ENCODE measurements at places on chromosomes 2 and 18.

DNA sequence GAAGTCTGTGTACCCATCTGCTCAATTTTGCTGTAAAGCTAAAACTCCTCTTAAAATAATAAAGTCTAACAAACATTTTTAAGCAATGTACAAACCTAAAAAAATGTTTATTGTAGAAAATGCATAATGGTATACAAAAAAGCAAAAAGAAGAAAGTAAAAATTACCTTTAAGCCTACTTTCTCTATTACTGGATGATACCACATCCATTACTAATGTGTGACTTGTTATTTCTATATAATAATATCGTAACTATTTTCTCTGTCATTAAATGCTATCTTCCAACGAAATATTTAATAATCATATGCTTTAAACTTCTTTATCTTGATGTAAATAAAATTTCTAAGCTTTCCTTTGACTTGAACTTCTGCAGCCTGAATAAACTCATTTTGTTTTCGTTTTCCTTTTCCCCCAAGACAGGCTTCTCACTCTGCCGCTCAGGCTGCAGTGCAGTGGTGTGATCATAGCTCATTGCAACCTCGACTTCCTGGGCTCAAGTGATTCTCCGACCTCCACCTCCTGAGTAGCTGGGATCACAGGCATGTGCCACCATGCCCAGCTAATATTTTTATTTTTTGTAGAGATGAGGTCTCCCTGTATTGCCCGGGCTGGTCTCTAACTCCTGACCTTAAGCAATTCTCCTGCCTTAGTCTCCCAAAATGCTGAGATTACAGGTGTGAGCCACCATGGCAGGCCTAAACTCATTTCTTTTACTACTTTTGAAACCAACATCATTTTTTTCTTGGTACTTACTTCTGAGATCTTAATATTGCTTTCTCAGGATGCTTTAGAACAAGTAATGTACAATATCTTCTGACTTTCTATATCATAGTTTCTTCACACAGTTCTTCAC, 18.1 kb upstream of the DNAH7 start:
- DNase-seq, result no peak

DNA sequence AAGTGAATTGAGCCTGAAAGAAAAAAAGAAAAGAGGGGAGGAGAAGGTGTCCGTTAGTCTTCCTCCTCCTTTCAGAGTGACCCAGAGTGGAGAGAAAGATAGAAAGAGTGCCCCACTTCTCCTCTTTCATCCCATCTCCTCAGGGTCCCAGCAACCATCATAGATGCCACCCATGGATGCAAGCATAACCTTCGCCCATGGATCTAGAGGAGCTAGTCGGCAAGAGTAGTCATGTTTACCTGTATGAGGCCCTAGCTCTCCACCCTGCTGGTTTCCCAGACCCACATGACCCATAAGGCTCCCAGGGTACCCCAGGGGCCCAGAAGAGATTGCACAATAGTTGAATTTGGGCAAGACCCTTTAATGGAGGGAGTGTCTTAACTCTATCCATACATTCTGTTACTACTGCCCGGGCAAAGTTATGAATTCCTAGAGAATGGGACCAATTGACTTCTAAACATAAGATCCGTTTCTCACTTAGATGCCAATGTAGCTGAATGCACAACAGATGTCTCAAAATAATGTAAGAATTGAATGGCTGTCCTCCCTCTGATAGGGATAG, 56.1 kb upstream of the CDCA7 start:
- DNase-seq, result no peak

DNA sequence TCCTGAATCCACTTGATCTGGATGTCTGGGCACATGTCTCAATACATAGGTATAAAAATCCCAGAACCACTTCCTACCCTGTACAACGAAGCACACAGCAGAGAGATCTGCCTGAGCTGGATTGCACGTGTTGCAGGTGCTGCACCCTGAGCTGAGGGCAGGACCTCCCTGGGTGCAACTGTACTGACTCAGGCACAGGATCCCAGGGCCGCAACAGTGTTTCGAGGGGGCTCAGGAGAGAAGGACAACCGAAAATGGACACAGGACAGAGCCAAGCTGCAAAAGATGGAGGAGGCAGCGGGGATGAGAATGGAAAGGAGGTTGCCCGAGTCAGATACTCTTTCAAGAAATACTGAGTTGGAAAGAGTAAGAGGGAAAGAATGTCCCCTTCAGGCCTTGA, 354.1 kb downstream of the EIPR1 start:
- no peak for DNase-seq

GRCh38 chr2:100832885-100833284, 12.9 kb downstream of the NPAS2 start:
- no peak for DNase-seq

GRCh38 chr2:217402761-217403383, 543.0 kb upstream of the TNP1 start:
- no peak for DNase-seq

DNA sequence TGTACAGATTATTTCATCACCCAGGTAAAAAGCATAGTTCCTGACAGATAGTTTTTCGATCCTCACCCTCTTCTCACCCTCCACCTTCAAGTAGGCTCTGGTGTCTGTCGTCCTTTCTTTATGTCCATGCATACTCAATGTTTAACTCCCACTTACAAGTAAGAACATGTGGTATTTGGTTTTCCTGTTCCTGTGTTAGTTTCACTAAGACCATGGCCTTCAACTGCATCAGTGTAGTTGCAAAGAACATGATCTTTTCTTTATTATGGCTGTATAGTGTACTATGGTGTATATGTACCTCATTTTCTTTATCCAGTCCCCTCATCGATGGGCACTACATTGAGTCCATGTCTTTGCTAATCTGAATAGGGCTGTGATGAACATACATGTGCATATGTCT, 184.2 kb downstream of the KCNJ3 start:
- DNase-seq, result no peak

- DNase-seq, result no peak
These were observed 8.7 kb downstream of the KLHL29 start for GRCh38 chr2:23393722-23394121.

DNA sequence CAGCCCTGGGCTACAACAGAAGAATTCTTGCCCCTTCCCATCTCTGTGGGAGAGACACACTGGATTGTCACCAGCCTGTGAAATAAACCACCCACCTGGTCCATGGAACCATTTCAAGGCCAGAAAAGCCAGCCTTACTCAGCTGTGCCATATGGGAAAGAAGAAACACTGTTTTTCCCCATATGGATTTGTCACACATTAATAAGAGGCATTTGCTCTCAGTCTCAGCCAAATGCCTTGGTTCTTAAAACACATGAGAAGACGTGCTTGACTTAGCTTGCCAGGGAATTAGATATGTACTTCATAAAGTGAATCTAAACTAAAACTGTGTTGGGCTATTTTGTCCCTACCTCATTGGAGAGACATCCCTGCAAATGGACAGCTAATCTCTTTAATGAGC, 308.6 kb upstream of the TNP1 start:
- DNase-seq, result no peak

GRCh38 chr2:235283246-235283645, 210.6 kb upstream of the AGAP1 start:
- no peak for DNase-seq

GRCh38 chr2:167331636-167332232, 443.5 kb downstream of the XIRP2 start:
- no peak for DNase-seq

GRCh38 chr18:36274083-36274715, 23.3 kb upstream of the FHOD3 start:
- DNase-seq, result no peak

DNA sequence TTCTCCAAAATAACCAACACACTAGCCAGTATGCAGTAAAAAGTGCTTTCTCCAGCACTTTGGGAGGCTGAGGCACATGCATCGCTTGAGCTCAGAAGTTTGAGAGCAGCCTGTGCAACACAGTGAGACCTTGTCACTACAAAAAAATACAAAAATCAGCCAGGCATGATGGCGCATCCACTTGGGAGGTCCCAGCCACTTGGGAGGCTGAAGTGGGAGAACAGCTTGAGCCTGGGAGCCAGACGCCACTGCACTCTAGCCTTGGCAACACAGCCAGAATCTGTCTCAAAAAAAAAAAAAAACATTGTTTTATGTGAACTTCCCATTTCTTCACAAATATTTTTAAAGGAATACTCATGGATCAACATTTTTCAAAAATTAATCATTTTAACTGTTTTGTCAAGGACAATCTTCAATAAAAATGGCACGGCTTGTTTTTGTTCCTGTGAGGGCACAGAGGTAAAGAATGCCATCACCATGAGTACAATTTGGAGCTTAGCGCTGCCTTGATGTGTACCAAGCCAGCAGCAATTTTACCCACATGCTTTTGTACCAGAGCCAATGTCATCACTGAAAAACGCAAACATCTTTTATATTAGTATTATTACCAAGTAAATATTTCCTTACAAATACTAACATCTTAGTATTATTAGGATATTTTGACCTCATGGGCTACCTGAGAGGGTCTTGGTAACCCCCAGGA, 26.7 kb downstream of the RAB1A start:
- no peak for DNase-seq

DNA sequence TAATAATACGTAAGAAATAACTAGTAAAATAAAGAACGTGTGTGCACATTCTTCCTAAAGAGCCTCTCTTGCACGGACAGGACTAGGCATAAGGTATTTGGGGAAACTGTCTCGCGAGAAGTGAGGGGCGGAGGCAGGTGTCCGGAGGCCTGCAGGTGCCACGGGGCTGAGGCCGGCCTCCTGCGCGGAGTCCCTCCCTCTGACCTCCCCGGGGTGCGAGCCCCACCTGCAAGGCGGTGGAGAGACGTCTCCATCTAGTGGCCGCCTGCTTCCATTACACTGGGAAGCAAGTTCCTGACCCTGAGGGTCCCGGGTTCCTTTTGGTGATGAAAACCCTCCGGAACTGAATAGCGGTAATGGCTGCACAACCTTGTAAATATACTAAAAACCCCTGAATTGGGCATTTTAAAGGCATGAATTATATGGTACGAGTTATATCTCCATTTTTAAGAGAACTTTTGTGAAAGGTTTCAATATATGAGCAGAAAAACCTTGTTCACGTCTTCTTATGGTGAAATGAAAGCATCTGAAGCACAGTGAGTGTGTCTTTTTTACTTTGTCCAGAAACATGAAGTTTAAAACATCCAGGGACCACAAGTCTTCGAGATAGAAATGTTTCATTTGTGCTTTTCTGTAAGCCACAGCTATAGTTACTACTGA, 35.5 kb upstream of the CTDP1 start:
- peak; percentile 47 for DNase-seq

GRCh38 chr2:8484502-8485283, 197.2 kb upstream of the ID2 start:
- no peak for DNase-seq

DNA sequence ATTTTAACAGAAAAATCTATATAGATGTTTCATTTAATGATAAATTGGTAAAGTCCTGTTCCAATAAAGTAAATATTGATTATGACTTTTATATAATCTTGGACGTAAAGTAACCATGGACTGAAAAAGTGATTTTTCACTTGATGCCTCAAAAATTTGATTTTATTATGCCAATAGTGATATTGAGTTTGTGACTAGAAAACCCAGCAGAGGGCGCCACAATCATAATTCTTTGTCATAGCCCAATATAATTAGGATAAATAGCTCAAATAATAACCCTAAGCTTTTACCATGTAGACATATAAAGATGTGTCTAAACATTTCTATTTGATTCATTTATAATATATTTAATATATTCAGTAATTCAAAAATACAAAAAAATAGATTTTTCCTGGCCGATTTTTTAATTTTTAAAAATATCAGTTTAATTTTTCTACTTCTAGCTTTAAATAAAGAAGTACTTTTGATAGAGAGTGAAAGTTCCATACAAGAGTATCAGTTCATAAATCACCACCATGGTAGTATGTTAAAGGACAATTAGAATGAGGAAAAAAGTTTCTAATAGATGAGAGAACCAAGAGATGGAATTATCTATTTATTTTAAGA, 30.7 kb downstream of the CAMKMT start:
- DNase-seq, result peak; percentile 26

DNA sequence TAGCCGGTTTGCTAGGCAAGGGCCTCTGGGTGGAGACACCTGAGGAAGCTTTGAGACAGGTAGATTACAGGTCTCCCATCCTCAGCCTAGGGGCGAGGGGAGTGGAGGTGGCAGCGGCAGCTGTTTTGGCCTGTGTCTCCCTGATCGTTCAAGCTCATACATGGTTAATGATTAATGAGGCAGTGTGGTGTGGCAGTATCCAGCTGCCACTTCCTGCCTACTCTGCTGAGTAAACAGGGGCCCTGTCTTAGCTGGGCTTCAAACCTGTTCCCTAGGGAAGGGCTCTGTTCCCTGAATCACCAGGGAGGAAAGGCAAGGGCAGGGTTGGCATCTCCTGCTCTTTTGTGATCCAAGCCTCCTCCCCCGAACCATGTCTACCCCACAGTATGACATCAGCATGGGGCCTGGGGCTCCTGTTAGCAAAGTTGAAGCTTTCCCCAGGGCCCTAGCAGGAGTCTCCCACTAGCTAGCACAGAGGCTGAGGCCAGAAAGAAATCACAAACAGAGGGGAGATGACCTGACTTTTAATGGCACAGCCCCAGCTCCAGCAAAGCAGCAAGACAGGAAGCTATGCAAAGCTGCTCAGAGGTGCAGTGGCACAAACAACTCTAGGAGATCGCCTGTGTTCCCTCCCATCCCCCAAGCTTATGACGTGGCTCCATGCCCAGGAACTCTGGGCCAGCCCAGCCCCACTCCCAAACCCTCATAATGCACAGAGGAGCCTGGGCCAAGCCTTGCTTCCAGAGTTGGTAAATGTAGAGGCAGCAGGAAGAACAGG, 3.7 kb upstream of the TUBA4B start:
- DNase-seq, result no peak

DNA sequence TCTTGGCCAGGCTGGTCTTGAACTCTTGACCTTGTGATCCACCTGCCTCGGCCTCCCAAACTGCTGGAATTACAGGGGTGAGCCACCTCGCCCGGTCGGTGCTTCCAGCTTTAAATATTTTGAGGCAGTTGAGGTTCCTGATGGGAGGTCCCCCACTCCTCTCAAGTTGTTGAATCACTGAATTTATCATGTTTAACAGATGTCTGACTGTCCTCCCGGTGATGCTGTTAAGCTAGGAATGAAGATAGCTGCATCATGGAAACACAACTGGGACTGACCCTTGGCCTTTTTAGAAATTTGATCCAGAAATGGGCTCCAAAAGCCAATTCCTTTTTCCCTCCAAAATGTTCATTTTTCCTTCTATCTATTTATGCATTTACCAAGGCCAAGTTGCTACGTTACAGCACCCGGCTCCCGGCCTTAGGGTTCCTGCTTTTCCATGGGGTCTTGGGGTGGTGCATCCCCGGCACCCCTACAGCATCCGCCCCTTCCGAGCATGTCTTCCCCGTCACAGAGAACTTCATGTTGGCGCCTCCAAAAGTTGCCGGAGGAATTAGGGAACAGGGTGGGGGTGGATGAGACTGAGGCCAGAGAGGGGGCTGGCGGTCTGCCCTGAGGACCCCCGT, 43.9 kb downstream of the PAX8 start:
- no peak for DNase-seq

DNA sequence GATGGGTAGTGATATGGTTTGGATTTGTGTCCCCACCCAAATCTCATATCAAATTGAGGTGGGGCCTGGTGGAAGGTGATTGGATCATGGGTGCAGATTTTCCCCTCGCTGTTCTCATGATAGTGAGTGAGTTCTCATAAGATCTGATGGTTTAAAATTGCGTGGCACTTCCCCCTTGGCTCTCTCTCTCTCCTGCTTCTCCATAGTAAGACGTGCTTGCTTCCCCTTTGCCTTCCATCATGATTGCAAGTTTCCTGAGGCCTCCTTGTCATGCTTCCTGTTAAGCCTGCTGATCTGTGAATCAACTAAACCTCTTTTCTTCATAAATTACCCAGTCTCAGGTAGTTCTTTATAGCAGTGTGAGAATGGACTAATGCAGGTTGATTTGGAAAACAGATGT, 223.2 kb upstream of the APCDD1 start:
- DNase-seq, result no peak

All from activated CD8-positive, alpha-beta memory T cell treated with anti-CD3 and anti-CD28 coated beads for 1 hour (primary cell).